Stimulated activated CD4-positive, alpha-beta T cell treated with anti-CD3 and anti-CD28 coated beads, Interleukin-12 subunit alpha, Interleukin-12 subunit beta, amount 100 ng/mL, for 4 hours (primary cell): ENCODE measurements at places on chromosomes 2 and 18.

DNA sequence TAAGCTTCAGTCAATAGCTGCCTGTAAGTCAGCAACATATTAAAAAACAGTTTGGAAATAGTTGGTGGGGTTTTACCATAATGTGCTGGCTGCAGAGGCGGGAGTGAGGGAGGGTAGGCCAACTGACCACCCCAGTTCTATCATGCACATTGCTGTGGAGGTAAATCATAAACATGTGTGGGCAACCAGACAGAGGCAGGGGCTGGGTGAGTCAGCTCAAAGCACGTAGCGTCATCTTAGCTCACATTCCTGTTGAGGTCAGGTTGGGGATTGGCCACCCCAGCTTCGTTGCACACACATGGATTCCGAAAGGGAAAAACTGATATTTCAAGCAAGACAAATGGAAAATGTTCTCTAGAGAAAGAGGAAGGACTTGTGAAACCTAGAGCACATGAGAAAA lies 19.5 kb downstream of the GPR45 start:
- no peak for DNase-seq

- peak; percentile 47 for DNase-seq
These were observed 23.0 kb upstream of the NTSR2 start for GRCh38 chr2:11692966-11693521.

DNA sequence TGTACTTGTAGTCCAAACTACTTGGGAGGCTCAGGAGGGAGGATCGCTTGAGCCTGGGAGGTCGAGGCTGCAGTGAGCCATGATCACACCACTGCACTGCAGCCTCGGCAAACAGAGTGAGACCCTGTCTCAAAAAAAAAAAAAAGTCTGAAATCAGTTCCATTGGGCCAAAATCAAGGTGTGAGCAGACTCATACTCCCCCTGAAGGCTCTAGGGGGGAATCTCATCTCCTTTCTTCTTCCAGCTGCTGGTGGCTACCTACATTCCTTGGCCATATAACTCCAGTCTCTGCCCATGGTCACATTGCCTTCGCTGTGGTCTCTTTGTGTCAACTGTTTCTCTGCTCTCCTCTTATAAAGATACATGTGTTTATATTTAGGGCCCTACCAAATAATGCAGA lies 234.0 kb downstream of the LRRTM1 start:
- no peak for DNase-seq

DNA sequence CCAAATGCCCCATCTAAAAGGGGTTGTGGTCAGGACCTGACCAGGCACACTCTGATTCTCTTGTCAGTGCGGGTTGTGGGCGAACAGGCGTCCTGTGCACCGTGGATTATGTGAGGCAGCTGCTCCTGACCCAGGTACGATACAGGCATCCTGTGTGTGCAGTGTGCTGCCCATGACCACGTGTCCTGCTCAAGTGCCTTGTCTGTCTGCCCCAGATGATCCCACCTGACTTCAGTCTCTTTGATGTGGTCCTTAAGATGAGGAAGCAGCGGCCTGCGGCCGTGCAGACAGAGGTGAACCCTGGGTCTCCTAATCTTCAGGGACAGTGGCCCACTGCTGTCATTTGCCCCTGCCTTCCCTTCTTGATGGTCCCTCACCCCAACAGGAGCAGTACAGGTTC lies 14.6 kb downstream of the PTPN18 start:
- DNase-seq, result no peak

- DNase-seq, result no peak
These were observed 96.8 kb downstream of the ST6GAL2 start for GRCh38 chr2:106789185-106789584.

- no peak for DNase-seq
These were observed 1.8 kb downstream of the SLC4A3 start for GRCh38 chr2:219628986-219629901.

GRCh38 chr18:23301972-23302371 lies 151.1 kb upstream of the RIOK3 start:
- no peak for DNase-seq

DNA sequence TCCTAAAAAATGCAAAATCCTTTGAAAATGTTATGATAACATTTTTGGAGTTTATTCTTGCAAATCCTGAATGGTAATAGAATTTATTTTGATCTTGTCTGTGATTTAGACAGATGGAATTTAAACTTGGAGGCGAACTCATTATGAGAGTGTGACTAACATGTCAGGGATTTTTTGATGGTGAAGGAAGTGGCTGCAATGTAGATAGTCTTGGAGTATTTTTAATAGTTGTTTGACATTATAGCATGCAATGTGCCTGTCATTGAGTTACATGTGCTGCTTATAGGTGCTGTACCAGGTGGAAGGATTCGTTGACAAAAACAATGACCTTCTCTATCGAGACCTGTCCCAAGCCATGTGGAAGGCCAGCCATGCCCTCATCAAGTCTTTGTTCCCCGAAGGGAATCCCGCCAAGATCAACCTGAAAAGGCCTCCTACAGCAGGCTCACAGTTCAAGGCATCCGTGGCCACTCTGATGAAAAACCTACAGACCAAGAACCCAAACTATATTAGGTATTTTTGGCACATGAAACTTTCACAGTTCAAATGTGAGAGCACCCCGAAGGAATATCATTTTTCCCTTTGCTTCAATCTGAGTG lies 141.8 kb downstream of the MYO1B start:
- DNase-seq, result no peak

DNA sequence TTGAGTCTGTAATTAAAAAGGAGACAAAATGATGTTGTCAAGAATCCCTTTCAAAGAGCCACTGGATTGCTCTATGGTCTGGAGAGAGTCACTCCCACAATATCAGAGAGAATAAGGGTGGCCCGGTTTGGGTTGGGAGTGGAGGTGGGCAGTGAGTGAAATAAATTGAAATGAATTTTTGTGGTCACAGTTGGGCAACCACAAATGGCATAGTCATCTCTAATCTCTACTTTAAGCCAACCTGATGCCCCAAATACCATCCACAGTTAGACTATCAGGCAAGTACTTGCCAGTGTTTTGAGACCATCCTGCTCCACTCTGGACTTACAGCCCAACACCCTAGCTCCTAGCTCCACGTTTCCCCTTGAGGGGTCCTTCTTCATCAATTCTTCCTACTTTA lies 559.7 kb downstream of the BCL11A start:
- no peak for DNase-seq

GRCh38 chr18:57014772-57015413 lies 132.0 kb upstream of the BOD1L2 start:
- no peak for DNase-seq

GRCh38 chr2:232418466-232419244 lies 12.0 kb downstream of the ALPG start:
- no peak for DNase-seq

- no peak for DNase-seq
These were observed 473.8 kb downstream of the TGIF1 start for GRCh38 chr18:3923750-3924149.

GRCh38 chr2:174683392-174683759 lies 80.9 kb downstream of the CHRNA1 start:
- DNase-seq, result no peak

GRCh38 chr2:216829533-216829932 lies 30.3 kb downstream of the TNP1 start:
- DNase-seq, result no peak

GRCh38 chr2:234300932-234301823 lies 195.7 kb downstream of the ARL4C start:
- no peak for DNase-seq

GRCh38 chr2:71174207-71174606 lies 43.8 kb downstream of the MPHOSPH10 start:
- no peak for DNase-seq

GRCh38 chr2:190578158-190579057 lies 43.9 kb upstream of the NEMP2 start:
- DNase-seq, result no peak

GRCh38 chr2:235672720-235673119 lies 178.9 kb downstream of the AGAP1 start:
- DNase-seq, result no peak

DNA sequence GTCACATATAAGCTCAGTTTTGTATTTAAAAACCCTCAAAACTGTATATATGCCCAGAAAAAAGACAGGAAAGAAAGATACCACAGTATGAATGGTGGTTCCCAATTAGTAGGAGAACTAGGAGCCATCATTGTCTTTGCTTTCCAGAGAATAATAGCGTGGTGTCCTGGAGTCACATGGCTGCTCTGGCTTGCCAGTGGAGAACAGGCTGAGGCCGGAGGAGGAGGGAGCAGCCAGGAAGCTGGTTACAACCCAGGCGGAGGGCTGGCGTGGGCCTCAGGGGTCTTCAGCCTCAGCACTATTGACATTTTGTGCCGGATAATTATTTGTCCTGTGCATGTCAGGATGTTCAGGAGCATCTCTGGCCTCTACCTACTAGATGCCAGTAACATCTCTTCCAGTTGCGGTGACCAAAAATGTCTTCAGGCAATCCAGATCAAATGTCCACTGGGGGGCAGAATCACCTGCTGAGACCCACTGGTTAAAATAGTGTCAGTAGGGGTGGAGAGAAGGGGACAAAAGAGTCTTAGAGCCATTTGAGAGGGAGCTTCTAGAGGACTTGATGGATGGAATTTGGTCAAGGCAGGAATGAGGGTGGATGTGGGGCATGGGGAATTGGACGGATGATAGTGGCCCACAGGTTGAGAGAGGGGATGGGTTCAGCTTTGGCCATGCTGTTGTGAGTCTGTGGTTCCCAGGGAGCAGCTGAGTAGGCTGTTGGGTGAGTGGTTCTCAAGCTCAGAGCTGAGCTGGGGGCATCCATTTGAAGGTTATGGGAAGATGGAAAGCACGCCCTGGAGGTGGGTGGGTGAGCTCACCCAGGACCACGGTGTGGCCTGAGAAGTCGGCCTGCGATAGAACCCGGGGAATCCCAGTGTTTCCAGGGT lies 144.9 kb downstream of the AGAP1 start:
- no peak for DNase-seq

- no peak for DNase-seq
These were observed 1.1 kb upstream of the SP9 start for GRCh38 chr2:174333372-174334277.

GRCh38 chr2:216687646-216688045 lies 7.7 kb downstream of the IGFBP5 start:
- DNase-seq, result peak; percentile 19

DNA sequence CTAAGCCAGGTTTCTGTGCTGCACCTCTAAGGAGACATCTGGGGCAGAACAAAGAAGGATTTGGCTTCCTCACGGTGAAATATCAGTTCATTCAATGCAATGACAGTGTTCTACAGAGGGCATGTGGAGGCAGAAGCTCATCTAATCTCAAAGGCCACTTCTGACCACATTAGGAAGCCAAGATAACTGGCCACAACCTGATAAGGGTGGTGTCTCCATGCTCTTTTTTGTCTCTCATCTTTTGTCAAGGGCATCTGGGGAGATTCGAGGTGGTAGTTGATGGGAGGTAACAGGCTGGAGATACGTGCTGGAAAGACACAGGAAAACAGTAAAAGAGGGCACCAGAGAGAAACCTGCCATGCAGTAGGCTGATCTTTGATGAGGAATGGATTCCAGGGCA lies 303.9 kb downstream of the LRATD1 start:
- DNase-seq, result no peak

- no peak for DNase-seq
These were observed 81.5 kb upstream of the FN1 start for GRCh38 chr2:215517391-215517790.

DNA sequence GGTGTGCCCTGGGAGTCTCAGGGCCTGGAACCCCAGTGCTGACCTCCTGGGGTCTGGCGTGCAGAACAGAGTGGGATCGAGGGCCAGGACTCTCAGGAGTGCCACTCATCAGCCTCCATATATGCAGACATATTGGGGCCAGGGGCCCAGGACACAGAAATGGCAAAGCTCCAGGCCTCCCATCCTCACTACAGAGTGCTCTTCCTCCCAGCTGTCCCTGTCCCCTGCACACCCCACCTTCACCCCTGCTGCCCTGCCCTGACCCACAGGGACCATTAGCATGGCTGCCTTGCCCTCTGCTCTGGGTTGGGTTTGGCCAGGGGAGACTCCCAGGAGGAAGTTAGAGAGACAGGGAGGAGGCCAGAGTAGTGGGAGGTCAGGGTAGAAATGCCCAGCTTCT lies 2.8 kb downstream of the TEX51 start:
- no peak for DNase-seq

- DNase-seq, result no peak
These were observed 57.5 kb downstream of the SLC35F5 start for GRCh38 chr2:113698892-113699447.

- DNase-seq, result no peak
These were observed 890.7 kb upstream of the CELF4 start for GRCh38 chr18:38456253-38456652.

DNA sequence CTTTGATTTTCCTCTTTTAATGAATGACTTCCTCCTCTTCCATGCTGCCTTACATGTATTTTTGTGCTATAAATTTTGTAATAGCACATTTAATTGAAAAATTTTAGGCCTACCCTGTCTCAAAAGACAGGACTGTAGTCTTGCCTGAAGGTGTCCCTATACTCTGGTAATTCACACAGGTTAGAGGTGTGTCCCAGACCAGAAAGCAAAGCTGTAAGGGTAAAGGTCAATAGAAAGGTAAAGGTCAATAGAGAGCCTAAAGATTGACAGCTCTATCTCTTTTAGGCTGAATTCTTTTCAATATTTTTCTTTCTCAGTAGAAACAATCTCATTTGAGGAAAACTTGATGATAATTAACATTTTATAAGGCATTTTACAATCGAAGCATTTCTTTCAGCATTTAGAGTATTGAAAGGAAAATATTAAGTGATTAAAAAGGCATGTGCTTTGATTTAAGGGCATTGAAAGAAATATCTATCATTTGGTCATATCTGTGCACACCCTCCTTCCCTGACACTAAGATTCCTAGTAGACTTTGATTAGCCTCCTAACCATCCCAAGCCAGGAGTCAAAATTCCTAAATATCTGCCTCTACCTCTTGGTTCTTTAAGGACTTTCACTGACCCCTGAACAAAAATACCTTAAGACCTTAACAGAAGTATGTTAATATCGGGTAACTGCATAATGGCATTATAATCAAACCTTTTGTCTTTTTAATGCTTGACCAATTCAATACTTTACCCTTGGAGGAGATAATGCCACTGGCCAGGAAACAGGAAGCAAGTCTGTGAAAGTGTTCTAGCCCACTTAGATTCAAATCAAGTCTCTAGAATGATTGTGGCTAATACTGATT lies 161.8 kb upstream of the DTNA start:
- DNase-seq, result no peak

- DNase-seq, result no peak
These were observed 69.2 kb downstream of the SS18 start for GRCh38 chr18:26021061-26021754.

- no peak for DNase-seq
These were observed 210.9 kb upstream of the SMAD7 start for GRCh38 chr18:49161627-49162026.

DNA sequence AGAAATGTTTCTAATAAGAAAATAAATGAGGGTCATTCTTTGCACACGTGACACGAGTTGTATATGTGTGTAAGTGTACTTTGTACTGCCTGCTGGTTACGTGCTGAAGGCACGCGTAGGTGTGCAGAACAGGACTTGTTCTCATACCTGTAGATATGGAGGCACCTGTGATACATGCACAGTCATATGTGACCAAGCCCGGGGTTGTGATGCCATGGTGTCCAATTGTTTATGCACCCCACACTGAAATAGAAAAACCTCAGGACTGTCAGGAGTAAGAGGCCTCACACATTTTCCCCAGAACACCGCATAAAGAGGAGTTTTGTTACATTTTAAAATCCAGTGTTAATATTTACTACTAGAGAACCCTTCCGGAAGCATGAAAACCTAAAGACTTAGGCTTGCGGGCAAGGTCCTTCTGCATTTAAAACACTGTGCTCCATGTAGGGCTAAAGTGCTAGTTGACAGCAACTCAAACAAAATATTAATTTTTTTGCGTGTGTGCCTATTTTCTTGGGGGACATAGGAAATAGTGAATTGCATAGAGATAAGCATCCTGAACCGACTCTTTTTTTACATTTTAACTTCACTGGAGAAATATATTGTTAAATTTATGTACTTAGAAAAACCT lies 9.3 kb downstream of the TSHZ1 start:
- no peak for DNase-seq
